ENCODE measurements at places on chromosomes 4 and X. TPM values are rescaled to one million over a fixed set of nuclear protein-coding genes. Genes with fewer than 3 reads are reported as not detected.

ASB11 gene
- total RNA-seq, result 65.9 TPM

IL1RAPL1 gene
- 1.7 TPM for total RNA-seq

SLC9A6 gene
- total RNA-seq, result 14.6 TPM

EGF gene
- 8.3 TPM for total RNA-seq

ANOS1 gene
- 5.9 TPM for total RNA-seq

ETDA gene
- not detected for total RNA-seq

MRPL1 gene
- total RNA-seq, result 32.8 TPM

SLC10A4 gene
- 0.29 TPM for total RNA-seq

BEX5 gene
- total RNA-seq, result 4.3 TPM

RXFP1 gene
- 0.18 TPM for total RNA-seq

SCML1 gene
- 6.6 TPM for total RNA-seq

BEX1 gene
- total RNA-seq, result 8.9 TPM

MAGEA11 gene
- not detected for total RNA-seq

GASK1B gene
- total RNA-seq, result 71.2 TPM

TRIM61 gene
- total RNA-seq, result 2.7 TPM

REELD1 gene
- total RNA-seq, result not detected

Data from left cardiac atrium (tissue), 4 donors.